ENCODE measurements at places on chromosomes 7 and 10. TPM values are rescaled to one million over a fixed set of nuclear protein-coding genes. Genes with fewer than 3 reads are reported as not detected.

The HOXA1 gene
- total RNA-seq = 3.7 TPM

The LIPM gene
- not detected for total RNA-seq

The NKX6-2 gene
- not detected for total RNA-seq

The DNAJB12 gene
- 87.5 TPM for total RNA-seq

The LRCH4 gene
- 92.0 TPM for total RNA-seq

The FOXI2 gene
- not detected for total RNA-seq

The SLC26A3 gene
- total RNA-seq = not detected

The TCAF2 gene
- 10.1 TPM for total RNA-seq

The ABCC2 gene
- total RNA-seq = 0.58 TPM

The ERVW-1 gene
- total RNA-seq = not detected

The CPA2 gene
- total RNA-seq = not detected

The ACSM6 gene
- total RNA-seq = not detected

The ZNF503 gene
- total RNA-seq = 4.1 TPM

The RADIL gene
- total RNA-seq = 2.5 TPM

The TET1 gene
- total RNA-seq = 2.9 TPM

The LMBR1 gene
- total RNA-seq = 52.0 TPM

The PRR15 gene
- total RNA-seq = not detected

The TMEM213 gene
- total RNA-seq = not detected

The CLDN4 gene
- total RNA-seq = 0.19 TPM

The INHBA gene
- 3.0 TPM for total RNA-seq

The CTTNBP2 gene
- total RNA-seq = 7.5 TPM

The SEMA3D gene
- total RNA-seq = under 0.01 TPM

The CYP26C1 gene
- not detected for total RNA-seq

The OR2A5 gene
- not detected for total RNA-seq

The CEP41 gene
- total RNA-seq = 33.3 TPM

The AKR1C2 gene
- 10.0 TPM for total RNA-seq

The PON3 gene
- total RNA-seq = not detected

The SFTPA1 gene
- total RNA-seq = not detected

The ATOH7 gene
- 0.11 TPM for total RNA-seq

The ADCK2 gene
- 20.8 TPM for total RNA-seq

The TPK1 gene
- total RNA-seq = 2.3 TPM

The HECW1 gene
- not detected for total RNA-seq

The LRGUK gene
- 0.23 TPM for total RNA-seq

The OR6V1 gene
- total RNA-seq = not detected

The TYW1B gene
- total RNA-seq = 1.5 TPM

The LRRC72 gene
- not detected for total RNA-seq

The GPR15LG gene
- not detected for total RNA-seq

The PDK4 gene
- total RNA-seq = 0.46 TPM

The CCDC172 gene
- not detected for total RNA-seq

The MMRN2 gene
- total RNA-seq = 1.9 TPM

The COG5 gene
- total RNA-seq = 31.1 TPM

The COL17A1 gene
- 0.26 TPM for total RNA-seq

The MEOX2 gene
- total RNA-seq = 0.06 TPM

The RSPH10B gene
- 0.06 TPM for total RNA-seq

The SFRP4 gene
- 0.32 TPM for total RNA-seq

The MTG1 gene
- 28.5 TPM for total RNA-seq

The SSMEM1 gene
- 0.13 TPM for total RNA-seq

The TLX1 gene
- total RNA-seq = not detected

The SYNPO2L gene
- total RNA-seq = 0.63 TPM

The C10orf90 gene
- 1.0 TPM for total RNA-seq

The EMX2 gene
- total RNA-seq = not detected

The CYP3A4 gene
- total RNA-seq = not detected

The HYAL4 gene
- total RNA-seq = not detected
